ENCODE measurements at places on chromosomes 2 and 18.

DNA sequence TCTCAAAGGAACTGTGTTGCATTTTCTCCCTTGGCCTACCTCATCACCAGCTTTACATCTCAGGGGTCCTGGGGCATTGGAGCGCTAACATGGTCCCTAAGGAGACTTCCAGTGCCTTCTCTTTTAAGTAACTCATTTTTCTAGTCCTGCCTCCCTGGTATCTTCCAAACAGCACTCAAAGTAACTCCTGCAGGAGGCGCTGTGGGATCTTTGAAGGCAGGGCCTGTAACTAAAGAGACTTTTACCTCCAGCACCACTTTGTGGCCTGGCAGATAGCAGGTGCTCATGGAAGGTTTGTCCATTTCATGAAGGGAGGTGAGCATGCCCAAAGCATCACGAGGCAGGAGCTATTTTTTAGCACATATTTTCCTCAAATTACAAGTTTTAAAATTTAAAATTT is 411.0 kb upstream of the GYPC start:
- no peaks in the 10 kb centered on the region for H3K27me3 ChIP-seq
- no peaks in the 10 kb centered on the region for H3K4me1 ChIP-seq
- H3K27ac ChIP-seq, result no peak overlapping the region
- peak; percentile 41 for DNase-seq
- H3K4me3 ChIP-seq, result no peak overlapping the region

DNA sequence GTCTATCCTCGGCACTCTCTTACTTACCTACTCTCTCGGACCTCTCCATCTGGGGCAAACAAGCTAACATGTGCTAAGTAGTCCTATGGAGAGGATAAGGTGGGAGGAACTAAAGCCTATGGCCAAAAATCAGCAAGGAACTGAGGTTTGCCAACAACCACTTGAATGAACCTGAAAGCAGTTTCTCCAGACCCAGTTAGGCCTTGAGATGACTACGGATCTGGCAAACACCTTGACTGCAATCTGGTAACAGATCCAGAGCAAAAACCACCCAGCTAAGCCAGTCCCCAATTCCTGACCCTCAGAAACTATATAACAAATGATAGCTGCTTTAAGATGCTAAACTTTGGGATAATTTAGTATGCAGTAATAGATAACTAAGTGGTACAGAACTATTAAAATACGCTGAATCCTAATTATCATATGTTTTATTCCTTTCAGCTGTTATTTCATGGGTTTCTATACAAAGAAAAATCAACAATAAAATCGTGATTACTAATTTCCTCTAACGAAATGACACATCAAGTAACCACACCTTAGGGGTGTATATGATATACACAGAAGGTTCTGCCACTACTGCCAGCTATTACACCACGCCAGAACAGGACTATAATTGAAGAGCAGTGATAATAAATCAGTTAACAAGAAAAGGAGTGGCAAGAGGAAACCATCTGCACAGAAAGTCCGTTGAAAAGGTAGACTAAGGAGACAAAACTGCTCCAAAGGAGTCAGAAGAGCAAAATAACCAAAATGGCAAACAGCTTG is 3.2 kb downstream of the FARSB start:
- peak overlapping the region; percentile 95 for H3K4me3 ChIP-seq
- DNase-seq, result no peak
- H3K27ac ChIP-seq, result peak overlapping the region; percentile 85
- peaks cover 58% of the 10 kb centered on the region for H3K4me1 ChIP-seq
- no peaks in the 10 kb centered on the region for H3K27me3 ChIP-seq
- peaks cover 34% of the 10 kb centered on the region for H3K36me3 ChIP-seq

- no peak overlapping the region for H3K4me3 ChIP-seq
- no peak for DNase-seq
- H3K4me1 ChIP-seq, result no peaks in the 10 kb centered on the region
- H3K27me3 ChIP-seq, result peaks cover 42% of the 10 kb centered on the region
These were observed 75.8 kb downstream of the SUCLG1 start for GRCh38 chr2:84383271-84383670.

DNA sequence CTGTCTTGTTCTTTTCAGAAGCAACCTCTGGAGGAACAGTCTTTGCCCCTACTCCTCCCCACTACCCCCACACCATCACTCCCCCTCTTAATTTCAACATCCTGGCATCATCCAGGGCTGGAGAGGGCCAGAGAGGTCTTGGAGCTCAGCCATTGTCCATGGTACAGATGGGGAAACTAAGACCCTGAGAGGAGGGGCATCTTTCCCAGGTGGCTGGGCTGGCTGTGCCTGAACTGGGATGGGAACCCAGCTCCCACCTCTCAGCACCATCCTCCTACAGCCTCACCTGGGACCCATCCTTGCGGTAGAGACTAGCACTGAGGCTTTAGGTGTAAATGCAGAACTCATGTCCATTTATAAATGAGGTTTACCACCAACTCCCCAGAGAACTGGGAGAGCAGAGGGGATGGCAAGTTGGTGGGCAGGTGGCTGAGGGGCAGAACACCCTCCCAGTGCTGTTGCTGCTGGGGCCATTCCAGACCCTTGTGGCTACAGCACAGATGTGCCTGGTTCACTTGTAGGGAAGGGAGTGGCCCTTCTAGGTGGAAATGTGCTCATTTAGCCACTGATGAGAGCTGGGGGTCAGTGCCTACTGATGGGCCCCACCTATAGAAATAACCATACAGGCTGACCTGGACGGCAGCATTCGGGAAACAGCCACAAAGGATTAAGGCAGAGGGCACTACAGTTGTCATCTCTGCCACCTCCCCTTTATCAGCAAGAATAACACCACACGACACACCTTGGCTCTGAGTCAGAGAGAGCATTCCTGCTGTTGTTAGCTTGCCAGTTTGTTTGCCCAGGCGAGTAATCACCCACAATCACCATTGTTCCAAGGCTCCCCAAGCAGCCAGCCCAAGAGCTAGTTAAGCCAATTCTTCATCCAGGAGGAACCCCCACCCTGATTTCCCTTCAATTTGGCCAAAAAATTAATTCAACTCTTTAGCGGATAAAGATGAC is 2.1 kb downstream of the MLPH start:
- no peaks in the 10 kb centered on the region for H3K4me1 ChIP-seq

GRCh38 chr18:52979892-52980291 is 639.9 kb downstream of the DCC start:
- H3K27ac ChIP-seq, result no peak overlapping the region
- no peaks in the 10 kb centered on the region for H3K27me3 ChIP-seq
- H3K36me3 ChIP-seq, result no peaks in the 10 kb centered on the region
- DNase-seq, result no peak

DNA sequence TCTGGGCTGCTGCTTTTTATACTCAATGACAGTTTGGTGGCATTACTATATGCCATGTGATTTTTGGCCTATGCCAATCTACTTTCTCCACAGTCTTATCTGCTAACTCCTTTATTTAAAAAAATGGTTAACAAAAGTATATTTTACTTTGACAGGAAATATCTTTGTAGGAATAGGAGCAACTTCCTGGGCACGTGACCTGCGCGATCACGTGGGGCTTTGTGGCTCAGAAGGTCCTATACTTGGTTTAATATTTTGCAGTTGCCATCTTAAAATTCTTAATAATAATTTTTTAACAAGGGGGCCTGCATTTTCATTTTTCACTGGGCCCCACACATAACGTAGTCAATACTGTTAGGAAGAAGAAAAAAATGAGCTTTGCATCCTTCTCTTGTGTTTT is 249.7 kb downstream of the ACTR3 start:
- H3K27ac ChIP-seq, result no peak overlapping the region
- H3K4me1 ChIP-seq, result no peaks in the 10 kb centered on the region
- H3K36me3 ChIP-seq, result no peaks in the 10 kb centered on the region

- H3K4me3 ChIP-seq, result no peak overlapping the region
- H3K4me1 ChIP-seq, result peaks cover 14% of the 10 kb centered on the region
- H3K36me3 ChIP-seq, result peaks cover 3% of the 10 kb centered on the region
- no peak for DNase-seq
- H3K27ac ChIP-seq, result no peak overlapping the region
These were observed 69.5 kb downstream of the GPD2 start for GRCh38 chr2:156505696-156506095.

- H3K27ac ChIP-seq, result no peak overlapping the region
- H3K36me3 ChIP-seq, result peaks cover 2% of the 10 kb centered on the region
- no peaks in the 10 kb centered on the region for H3K27me3 ChIP-seq
- no peak overlapping the region for H3K4me3 ChIP-seq
- no peaks in the 10 kb centered on the region for H3K4me1 ChIP-seq
These were observed 33.0 kb downstream of the CTIF start for GRCh38 chr18:48571639-48572384.

DNA sequence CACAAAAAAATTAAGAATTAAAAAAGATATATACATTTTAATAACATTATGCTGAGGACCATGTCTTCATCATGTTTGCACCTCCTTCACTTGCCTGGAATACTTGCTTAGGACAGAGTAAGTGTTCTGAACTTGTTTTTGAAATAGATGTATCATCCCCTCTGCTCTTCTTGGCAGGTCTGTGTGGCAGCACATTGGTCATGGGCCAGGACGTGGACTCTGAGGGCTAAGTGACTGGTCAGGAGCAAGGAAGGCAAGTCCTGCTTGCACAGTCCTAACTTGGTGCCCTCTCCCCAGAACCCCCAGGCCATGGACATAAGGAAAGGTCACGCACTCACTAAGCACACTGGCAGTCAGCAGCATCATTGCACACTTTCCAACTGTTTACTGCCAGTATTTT is 95.8 kb downstream of the PTPRM start:
- no peak for DNase-seq
- H3K27ac ChIP-seq, result no peak overlapping the region
- H3K4me3 ChIP-seq, result no peak overlapping the region
- H3K27me3 ChIP-seq, result no peaks in the 10 kb centered on the region
- H3K36me3 ChIP-seq, result no peaks in the 10 kb centered on the region
- no peaks in the 10 kb centered on the region for H3K4me1 ChIP-seq

DNA sequence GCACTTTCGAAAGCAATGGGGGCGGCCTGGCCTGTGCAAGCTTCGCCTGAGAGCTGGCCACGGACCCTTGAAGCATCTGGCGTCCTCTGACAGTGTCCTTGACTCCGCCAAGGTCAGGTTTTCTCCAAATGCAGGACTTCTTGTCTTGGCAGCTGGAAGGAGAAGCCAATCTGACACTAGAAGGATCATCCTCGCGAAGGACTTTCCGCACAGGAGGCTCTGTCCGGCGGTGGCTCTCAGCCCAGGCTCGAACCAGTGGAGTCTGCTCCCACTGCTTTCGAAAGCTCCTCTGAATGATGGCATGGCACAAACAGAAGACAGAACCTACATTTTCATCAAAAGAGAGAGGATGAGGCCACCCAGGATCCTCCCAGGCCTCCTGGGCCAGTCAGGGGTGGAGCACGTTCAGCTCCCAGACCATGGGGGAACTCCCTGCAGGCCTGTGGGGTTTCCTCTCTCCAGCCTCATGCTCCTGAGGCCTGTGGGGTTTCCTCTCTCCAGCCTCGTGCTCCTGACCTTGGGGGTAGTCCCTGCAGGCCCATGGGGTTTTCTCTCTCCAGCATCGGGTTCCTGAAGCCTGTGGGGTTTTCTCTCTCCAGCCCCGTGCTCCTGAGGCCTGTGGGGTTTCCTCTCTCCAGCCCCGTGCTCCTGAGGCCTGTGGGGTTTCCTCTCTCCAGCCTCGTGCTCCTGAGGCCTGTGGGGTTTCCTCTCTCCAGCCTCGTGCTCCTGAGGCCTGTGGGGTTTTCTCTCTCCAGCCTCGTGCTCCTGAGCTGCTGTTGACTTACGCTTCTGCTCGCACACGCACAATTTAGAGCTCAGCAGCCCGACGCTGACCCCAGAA is 396.5 kb upstream of the SALL3 start:
- H3K27me3 ChIP-seq, result no peaks in the 10 kb centered on the region
- H3K4me1 ChIP-seq, result no peaks in the 10 kb centered on the region
- DNase-seq, result no peak
- H3K36me3 ChIP-seq, result no peaks in the 10 kb centered on the region
- H3K4me3 ChIP-seq, result no peak overlapping the region

DNA sequence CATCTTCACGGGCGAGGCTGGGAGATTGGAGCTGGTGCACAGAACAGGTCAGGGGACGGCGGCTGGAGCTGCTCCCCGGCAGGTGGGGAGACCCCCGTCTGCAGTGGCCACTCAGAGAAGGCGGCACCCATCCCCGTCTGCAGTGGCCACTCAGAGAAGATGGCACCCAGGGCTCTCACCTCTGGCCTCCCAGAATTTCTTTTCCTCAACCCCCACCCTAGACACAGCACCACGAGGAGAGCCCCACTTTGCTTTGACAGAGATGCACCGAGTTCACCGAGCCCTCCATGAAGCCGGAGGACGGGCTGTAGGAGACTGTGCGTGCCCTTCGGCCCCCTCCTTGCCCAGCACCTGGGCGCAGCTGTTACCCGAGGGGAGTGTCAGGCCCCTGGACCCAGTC is 201.6 kb upstream of the SALL3 start:
- H3K27me3 ChIP-seq, result no peaks in the 10 kb centered on the region
- no peaks in the 10 kb centered on the region for H3K36me3 ChIP-seq
- no peak overlapping the region for H3K4me3 ChIP-seq
- no peak overlapping the region for H3K27ac ChIP-seq
- DNase-seq, result no peak

GRCh38 chr2:66525606-66526005 is 90.7 kb downstream of the MEIS1 start:
- no peak for DNase-seq
- no peaks in the 10 kb centered on the region for H3K27me3 ChIP-seq
- no peak overlapping the region for H3K27ac ChIP-seq
- H3K4me3 ChIP-seq, result no peak overlapping the region

- no peak for DNase-seq
- no peaks in the 10 kb centered on the region for H3K36me3 ChIP-seq
- H3K27me3 ChIP-seq, result no peaks in the 10 kb centered on the region
- H3K4me3 ChIP-seq, result no peak overlapping the region
- no peak overlapping the region for H3K27ac ChIP-seq
These were observed 1070.7 kb downstream of the CNTNAP5 start for GRCh38 chr2:125095826-125096225.

DNA sequence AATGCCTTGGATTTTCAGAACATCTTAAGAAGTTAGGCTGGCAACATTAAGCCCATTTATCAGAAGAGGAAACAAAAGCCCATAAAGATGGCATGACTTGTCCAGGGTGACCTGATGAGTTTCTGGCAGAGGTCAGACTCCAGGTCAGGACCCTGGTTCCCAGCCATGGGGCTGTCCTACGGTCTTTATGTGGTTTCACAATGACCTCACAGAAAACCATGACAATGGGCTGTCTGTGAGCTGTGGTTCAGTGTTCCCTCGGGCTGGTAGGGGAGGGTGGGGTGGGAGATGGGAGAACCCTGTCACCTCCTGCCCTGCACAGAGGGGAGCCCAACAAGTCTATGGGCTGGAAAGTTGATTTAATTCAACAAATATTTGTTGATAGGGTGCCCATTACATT is 101.8 kb downstream of the LOXHD1 start:
- H3K4me1 ChIP-seq, result no peaks in the 10 kb centered on the region
- no peak for DNase-seq
- H3K4me3 ChIP-seq, result no peak overlapping the region
- H3K27me3 ChIP-seq, result no peaks in the 10 kb centered on the region
- H3K27ac ChIP-seq, result no peak overlapping the region

DNA sequence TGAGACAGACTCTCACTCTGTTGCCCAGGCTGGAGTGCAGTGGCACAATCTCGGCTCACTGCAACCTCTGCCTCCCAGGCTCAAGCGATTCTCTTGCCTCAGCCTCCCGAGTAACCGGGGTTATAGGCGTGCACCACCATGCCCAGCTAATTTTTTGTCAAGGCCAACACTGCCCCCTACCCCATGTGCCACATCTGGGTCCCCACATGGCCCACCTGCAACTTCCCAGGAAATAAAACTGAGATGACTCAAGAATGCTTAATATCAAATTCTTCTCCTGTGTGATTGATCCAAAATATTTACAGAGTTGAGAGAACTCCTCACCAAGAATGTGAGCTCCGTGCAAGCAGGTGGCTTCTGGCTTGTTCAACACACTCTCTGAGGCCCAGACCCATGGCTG is 9.1 kb downstream of the AP1S3 start:
- peaks cover 5% of the 10 kb centered on the region for H3K4me1 ChIP-seq
- DNase-seq, result no peak
- H3K27ac ChIP-seq, result no peak overlapping the region
- no peak overlapping the region for H3K4me3 ChIP-seq
- H3K27me3 ChIP-seq, result no peaks in the 10 kb centered on the region

Measured in activated CD4-positive, alpha-beta memory T cell treated with anti-CD3 and anti-CD28 coated beads, Interleukin-2, amount 10 ng/mL, durations not matched to agents 7 days and 5 days (primary cell).